Effector CD8-positive, alpha-beta T cell (primary cell): ENCODE measurements at places on chromosomes 7 and 10.
A peak's percentile ranks its signal among the peaks of the same experiment; 100 is the strongest.

DNA sequence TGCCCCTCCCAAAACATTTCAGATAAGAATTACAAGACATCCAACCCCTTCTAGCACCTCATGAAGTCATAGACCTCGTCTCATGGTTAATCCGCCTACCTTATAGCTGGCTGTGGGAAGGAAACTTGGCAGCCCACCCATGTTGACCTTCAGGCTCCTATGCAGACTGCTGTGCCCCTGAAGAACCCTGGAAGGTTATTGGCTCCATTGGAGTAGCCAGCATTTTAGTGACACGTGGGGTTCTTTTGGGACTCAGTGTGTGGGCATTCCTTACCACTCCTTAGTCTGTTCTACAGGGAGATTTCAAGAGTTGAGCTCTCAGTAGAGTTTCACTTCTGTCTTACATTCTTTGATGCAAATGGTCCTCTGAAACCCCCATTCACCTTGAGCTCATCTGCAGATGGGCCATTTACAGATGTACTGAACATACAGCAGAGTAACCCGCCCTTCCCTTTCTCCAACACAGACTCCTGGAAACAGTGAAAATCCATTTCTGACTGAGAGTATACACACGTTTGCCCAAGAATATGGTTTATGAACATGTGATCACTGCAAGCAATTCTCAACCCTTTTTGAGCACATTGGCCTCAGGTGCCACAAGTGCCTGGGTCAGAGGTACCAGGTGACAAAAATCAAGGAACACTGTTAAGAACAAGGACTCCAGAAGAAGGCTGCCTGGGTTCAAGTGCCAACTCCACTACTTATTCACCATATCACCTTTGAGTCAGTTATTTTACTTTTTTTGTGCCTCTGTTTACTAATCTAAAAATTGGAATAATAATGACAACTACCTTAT lies 54.0 kb upstream of the HECW1 start:
- no peak for DNase-seq

DNA sequence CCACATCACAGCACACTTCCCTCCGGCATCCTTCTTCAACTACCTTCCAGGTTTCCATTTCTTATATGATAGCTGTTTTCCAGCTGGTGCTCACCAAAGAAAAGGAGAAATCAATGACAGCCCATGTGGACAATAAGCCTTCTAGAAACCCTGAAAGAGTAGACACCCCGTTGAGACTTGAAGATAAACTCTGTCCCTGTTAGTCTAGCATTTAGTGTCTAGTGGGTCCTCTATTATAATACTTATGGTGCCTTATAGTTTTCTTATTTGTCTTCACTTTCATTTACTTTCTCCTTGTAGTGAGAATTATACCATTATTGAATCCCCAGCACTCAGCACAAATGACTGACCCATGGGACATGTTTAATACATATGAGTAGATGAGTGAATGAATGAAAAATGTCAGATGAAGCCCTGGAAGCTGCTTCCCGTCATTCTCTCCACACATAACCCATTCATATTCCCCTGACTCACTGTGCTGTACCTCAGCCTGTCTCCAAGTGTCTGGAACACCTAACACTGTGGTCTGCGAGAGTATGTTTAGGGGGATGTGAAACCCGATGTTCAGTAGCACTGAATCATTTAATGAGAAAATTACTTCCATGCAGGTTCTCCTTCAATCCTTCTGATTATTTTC lies 377.6 kb downstream of the GPR158 start:
- DNase-seq: no peak

DNA sequence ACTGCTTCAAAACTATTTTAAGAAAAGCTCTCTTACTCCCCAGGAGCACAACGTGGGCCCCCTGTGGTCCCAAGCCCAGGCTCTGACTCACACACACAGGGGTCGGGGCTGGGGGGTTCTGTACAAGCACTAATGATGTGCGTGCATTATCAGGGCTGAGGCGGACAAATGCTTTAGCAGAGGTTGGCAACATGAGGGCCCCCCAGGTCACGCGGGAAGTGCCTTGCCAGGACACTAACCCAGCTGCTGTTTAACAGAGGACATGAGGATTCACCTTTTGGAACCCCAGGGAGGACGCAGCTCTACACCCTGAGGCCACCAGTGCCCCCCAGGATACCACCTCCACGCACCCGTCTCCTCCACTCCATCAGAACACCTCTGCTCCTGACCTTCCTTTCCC lies 342.8 kb downstream of the DNAJB6 start:
- no peak for DNase-seq

DNA sequence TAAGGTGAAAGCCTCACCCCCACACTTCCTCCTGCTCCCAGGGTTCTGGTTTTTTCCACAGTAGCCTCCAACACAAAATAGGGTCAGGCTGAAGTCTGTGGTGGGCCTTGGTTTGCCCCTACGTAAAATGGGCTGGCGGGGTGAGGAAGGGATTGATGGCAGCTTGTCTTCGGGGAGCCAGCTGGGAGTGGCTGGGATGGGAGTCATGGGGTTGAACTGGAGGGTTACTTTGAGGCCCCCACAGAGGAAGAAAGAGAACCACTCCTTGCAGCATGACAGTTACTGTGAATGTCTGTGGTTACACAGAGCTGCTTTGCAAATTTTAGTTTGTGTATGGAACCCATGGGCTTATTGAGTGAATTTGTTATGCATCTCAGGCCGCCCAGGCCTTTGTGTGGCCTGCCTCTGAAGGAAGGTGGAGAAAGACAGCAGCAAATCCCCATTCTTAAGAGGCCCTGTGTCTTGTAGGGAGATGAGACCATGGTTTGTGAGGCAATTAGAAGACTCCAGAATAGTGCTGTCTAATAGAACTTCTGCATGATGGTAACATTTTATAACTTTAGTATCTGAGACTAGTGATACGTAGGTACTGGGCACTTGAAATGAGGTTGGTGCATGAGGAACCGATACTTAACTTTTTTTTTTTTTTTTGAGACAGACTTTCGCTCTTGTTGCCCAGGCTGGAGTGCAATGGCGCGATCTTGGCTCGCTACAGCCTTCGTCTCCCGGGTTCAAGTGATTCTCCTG lies 8.1 kb downstream of the TRIM8 start:
- DNase-seq: no peak

DNA sequence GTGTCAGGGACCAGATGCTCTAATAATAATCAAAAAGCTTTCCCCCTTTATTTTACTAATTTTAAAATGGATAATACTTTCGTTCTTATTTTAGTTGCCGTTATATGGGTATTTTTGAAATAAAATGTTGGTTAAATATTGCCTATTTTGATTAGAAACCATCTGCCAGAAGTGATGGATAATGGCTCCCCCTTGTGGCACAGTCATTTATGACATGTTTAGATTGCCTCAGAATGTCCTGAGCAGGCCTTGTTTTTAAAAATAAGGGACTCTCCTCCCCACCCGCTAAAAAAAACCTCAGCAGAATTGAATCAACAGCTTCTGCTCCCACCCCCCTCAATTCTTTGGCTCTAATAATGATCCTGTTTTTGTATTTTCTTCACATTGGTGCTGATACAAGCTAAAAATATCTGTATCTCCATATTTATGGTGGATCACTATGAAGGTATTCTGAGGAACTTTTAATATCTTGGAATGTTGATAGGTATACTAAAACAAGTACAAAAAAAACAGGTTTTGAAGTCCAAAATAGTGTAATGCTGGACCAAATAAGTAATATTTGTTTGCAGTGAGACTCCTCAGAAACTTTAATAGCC lies 38.8 kb downstream of the TMEM60 start:
- DNase-seq: peak; percentile 58

DNA sequence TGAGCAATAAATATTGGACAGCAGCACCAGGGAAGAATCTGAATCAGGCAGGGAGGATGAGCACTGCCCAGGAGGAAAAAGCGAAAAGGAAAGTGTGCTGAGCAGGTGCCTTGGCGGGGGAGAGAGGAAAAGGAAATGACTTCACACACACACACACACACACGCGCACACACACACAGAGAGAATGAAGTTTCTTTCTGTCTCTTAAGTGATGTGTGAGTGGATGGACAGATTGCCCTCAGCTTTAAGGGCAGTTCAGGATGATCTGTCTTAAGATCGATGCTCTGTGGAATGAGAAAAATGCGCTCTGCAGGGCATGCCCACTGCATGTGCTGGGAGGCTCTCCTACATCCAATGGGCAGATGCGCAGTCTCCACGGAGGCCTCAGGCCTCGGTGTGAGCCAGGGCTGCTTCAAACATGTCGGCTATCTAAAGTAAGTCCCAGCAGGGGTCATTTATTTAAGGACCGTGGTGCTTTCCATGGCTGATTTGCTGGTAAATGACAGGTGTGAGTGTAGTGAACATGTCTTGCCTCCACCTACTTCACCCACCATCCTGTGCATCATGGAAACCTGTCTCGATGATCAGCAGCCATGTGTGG lies 2.5 kb upstream of the ACBD5 start:
- DNase-seq: peak; percentile 73

DNA sequence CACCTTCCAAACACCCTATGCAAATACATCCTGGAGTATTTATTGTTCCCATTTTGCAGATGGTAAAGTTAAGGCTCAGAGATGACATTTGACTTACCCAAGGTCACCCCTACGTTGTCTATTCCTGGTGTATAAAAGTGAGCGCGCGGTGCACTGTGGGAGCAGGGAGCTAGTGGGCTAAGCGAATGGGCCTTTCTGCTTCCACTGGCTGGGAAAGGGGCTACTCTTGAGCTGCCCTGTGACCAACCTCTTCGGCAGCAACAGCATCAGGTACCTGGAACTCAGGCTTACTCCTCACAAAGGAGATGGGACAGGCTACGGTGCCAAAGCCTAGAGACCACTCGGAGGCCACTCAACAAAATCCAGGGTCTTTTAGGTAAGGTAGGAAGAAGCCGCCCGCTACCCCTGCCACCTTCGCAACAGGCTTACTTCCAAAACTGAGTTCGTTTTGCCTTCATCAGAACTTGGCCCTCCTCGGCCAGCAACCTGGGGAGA lies 2.4 kb downstream of the PTF1A start:
- no peak for DNase-seq

DNA sequence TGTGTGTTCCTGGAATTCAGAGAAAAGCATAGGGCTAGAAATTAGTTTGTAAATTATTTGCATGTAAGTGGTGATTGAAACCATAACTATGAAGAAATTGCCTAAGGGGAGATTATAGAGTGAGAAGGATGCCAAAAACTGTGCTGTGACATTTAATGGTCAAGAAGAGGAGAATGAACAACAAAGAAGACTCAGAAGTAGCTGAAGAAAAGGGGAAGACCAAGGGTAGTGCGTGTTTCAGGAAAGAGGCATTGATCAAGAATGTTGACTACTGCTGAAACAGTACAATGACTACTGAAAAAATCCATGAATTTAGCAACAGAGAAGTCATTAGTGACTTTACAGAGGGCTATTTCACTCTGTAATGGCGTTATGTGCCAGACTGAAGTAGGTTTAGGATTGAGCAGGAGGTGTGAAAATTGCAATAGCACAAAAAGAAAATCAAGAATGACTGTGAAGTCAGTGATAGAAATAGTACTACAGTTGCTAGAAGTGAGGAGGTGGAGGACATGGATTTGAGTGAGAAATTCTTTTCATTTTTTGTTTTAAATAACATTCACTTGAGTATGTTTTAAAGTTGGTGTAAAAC lies 28.9 kb upstream of the SAMD9L start:
- DNase-seq: no peak

DNA sequence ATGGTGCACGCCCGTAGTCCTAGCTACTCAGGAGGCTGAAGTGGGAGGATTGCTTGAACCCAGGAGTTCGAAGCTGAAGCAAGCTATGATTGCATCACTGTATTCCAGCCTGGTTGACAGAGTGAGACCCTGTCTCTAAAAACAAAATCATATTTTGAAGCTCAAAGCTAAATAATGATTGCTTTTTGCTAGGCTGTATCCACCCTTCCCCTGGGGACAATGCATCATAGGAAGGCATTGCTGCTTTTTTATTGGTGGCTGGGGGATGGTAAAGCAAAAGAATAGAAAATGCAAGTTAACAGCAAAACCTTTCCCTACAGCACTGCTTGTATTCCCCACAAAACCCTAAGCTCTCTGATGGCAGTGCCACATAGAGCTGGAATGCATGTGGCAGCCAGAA lies 107.5 kb upstream of the WAC start:
- no peak for DNase-seq

DNA sequence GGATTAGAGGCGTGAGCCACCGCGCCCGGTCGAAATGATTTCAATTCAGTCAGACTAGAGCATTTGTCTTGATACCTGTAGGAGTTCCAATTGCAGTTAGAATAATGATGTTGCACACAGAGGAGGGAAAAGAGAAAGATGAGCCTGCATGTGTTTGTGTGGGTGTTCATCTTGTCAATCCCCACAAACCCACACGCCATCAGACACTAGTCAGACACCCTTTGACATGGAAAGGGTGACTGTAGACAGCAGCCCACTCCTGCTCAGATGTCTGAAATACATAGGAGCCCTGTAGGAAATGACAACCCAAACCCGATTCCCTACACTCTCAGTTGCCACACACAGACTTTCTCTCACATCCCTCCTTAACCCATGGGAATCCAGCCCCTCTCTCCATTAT lies 92.0 kb downstream of the ABLIM1 start:
- no peak for DNase-seq

- no peak for DNase-seq
Measured at GRCh38 chr10:72744566-72744965, 52.6 kb downstream of the MCU start.

- no peak for DNase-seq
Measured at GRCh38 chr7:152923711-152924110, 164.2 kb downstream of the ACTR3B start.

DNA sequence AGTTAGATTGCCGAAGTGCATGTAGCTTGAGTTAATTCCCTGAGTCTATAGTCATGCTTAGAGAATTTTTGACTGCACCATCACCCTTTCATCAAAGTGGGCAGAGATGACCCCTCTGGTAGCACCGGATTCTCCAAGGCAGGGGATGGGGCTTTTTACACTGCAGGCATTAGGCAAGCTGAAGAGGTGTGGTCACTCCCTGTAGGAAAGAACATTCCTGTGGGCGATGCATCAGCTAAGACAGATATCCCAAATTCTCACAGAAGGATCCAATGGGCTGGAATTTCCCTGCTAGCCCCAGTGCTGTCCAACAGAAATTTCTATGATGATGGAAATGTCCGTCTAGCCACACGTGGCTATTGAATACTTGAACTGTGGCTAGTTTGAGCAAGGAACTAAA lies 118.2 kb downstream of the ADAM12 start:
- DNase-seq: no peak

DNA sequence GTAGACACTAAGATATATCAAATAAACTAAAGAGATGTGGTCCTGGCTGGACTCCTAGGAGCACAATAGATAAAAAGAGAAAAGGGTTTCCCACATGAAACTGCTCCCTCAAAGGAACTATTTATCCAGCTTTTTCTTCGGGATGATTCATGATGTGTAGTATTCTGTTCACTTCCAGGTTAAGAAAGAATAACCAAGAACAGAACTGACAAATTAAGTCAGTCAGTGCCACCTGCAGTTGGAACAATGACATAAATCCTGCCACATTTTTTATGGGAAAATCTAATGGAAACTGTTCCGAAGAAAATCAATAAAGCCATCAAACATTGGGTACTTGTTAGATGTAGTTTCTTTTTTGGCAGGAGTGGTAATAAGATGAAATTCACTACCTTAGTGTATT lies 87.1 kb downstream of the POLR1F start:
- no peak for DNase-seq
